Stimulated activated CD8-positive, alpha-beta memory T cell treated with anti-CD3 and anti-CD28 coated beads, Interleukin-2, amount 100 ng/mL, for 1 hour (primary cell): ENCODE measurements at places on chromosomes 6 and 20.

DNA sequence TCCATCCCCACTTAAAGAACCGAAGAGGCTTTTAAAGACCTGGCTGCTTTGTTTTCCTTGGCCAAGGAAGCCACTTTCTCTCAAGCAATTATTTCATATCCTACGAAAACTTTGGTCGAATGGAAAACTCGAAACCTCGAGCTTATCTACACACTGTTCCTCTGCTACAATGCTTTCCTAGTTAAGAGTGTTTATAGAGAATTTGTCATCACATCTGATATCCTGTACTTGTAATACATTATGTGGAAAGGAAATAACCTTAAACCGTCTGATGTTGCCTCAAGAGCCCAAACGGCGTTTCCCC is 28.1 kb downstream of the TFAP2B start:
- DNase-seq = no peak

- DNase-seq = no peak
These were observed 662 bp downstream of the ENTPD6 start for GRCh38 chr20:25195962-25196785.

DNA sequence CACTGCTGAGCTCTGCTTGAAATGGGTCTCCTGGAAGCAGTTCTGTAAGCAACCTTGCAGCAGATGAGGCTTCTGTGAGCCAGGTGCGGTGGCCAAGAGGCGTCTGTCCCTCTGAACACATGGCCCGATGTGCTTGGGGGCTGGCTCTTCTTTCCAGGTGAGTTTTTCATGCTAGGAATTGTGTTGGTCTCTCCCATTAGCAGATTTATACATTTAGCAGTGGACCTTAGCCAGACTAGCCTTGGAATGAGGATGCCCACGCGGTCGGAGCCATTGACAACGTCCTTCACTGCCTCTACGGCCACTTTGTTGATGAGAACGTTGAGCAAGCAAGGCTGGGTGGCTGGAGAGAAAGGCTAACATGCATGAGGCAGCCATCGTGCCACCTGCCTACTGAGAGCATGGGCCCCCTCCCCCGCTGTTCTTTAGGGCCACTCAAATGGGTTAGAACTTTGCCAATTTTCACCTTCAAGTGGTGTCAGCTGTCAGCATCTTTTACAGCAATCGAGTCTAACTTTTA is 33.5 kb downstream of the ERMARD start:
- DNase-seq = no peak

DNA sequence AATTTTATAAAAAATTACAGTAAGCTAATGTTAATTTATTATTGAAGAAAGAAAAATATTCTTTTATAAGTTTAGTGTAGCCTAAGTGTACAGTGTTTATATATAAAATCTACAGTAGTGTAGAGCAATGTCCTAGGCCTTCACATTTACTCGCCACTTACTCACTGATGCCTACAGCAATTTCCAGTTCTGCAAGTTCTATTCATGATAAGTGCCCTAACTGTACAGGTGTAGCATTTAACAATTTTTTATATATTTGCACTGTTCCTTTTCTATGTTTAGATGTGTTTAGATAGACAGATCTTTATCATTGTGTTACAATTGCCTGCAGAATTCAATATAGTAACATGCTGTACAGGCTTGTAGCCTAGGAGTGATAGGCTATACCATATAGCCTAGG is 80.1 kb upstream of the HDAC2 start:
- no peak for DNase-seq

GRCh38 chr20:54133434-54134427 is 40.1 kb downstream of the CYP24A1 start:
- DNase-seq = no peak
